ENCODE measurements at places on chromosomes 5 and 9.

DNA sequence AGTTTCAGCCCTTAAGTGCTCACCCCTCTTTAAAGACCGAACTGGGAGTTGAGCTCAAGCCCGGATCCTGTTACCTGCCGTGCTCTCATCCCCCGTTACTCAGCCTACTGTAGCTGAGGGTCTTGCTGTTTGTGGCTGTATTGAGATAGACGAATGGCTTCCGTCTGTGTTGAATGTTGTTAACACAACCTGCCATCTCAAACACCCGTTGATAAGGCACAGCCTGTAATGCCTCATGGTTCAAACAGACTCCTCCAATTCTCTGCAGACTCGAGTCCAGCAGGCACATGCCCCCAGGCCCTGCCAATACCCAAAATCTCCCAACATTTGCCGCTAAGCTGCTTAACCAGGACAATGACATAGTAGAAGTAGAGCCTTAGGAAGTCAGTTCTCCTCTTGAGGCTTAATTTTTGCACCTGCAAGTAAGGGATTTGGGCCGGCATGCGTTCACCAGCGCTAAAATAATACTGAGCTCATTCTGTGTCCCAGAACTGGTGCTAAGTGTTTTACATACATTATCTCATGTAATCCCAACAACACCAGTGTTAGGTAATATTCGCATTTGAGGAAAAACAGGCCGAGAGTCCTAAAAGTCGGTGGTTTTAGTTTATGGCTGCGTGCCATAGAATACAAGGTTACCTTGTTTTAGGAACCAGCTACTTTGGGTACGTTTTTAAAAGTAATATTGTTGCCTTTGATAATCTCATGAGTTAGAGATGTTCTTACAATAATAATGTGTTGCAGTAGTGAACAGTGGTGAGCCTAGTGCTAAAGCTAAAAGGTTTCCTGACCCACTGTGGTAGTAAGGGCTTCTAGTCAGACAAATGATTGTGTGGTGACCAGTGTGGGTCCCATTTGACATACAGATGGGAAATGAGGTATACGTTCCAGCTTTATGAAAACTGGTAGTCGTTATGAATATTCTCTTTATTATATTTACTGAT is 1.5 kb upstream of the RFX3 start:
- DNase-seq, result no peak

DNA sequence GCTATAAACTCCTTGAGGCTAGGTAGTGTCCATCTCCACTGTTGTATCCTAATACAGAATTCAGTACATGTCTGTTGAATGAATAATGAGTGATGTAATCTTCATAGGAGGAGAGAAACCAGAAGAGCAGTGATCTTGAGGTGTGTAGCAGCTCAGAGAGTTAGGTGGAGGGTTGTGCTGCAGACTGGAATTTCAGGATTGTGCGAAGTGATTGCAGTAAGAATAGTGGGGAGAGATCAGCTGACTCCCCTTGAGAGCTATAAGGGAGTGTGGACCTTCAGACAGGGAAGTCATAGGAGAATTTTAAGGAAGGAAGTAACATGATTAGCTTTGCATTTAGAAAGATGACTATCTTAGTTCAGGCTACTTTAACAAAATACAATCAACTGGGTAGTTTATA is 4.4 kb downstream of the SNX24 start:
- DNase-seq, result no peak

- no peak for DNase-seq
These were observed 31.7 kb upstream of the ARAP3 start for GRCh38 chr5:141713616-141714309.

- DNase-seq, result peak; percentile 47
These were observed 121.3 kb downstream of the DAB2IP start for GRCh38 chr9:121772600-121773285.

GRCh38 chr5:181259974-181260719 is 796 bp downstream of the TRIM52 start:
- no peak for DNase-seq

DNA sequence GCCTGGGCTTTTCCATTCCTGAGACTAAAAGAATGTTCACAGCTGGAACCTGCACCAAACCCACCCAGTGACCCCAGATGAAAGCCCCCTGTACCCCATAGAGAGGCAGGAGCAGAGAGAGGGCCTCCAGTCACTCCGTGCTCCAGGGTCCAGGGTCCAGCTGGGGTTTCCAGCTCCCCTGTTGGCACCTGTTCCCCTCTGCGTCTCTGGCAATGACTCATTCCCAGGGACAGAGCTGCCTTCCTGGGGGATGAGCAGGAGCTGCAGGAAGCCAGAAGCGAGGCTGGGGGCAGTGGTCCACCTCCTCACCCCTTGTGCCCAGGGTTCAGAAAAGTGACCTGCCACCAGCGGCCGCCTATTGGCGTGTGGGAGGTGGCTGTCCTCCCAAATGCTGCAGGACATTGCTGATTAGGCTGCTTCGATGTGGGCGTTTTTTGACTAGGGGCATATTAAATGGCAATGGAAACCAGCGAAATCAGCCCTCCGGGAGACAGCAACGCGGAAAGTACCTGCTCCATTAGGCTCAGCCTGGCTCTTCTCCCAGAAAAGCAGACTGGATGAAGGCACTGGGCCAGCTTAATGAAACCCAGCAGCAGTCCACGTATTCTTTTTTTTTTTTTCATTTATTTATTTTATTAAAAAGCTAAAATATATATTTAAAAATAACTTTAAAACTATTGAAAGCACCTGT is 97.4 kb downstream of the DAP start:
- no peak for DNase-seq

- peak; percentile 14 for DNase-seq
These were observed 1.6 kb downstream of the ACSL6 start for GRCh38 chr5:132009706-132010405.
